Stimulated activated CD4-positive, alpha-beta T cell treated with anti-CD3 and anti-CD28 coated beads, Interleukin-4, amount 100 ng/mL, for 24 hours (primary cell): ENCODE measurements at places on chromosomes 5 and 9.

DNA sequence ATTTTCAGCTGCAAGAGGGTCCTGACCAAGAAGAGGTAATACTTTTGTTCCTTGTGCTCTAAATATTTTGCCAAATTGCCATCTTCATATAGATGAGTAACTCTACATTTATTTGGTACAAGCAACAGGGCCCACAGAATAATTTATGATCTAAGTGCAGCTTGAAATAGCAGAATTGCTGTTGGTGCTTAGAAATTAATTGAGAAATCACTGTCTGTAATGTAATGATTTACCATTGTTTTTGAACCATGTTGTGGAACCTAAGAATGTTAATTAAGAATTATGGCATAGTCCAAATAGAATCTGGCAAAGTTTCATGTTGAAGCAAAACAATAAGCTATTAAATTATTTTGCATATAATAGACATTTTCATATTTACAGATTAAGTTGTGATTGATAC, 44.8 kb upstream of the NUDT12 start:
- DNase-seq = no peak

- DNase-seq = no peak
Measured at GRCh38 chr5:42495914-42496313, 72.7 kb downstream of the GHR start.

DNA sequence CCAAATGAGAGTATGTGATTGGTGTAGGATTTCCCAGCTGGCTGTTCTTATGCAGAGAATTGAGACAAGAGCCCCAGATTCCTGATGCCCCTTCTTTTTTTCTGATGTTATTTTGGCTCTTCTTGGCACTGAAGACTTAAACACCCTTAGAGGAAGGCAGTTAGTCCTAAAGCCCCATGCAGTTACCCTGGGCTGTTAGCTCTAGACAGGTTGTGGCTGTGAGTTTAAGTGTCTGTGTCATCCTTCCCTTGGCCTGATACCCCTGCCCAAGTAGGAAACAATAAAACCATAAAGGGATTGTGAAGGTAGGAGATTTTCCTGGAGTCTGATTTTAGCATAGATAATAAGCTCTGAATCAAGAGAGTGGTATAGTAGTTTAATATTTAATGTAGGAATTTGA, 13.2 kb downstream of the TNPO1 start:
- DNase-seq = no peak

DNA sequence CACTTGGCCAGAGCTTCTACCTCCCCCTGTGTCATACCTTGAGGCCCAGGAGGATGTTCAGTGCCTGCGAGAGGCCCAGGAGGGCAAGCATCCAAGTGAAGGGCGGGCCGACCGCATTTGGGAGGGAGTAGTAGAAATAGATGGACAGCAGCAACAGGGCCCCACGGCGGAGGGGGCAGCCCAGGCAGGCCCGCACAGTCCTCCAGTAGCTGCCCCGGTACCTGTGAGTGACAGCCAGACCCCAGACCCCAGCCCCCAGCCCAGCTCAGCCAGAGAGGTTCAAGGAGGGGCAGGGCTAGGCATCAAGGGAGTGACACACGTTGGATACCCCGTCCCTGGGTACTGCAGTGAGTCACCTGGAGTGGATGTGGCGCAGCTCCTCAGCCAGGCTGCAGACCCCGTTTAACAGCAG, 1.4 kb downstream of the STING1 start:
- peak; percentile 44 for DNase-seq

- no peak for DNase-seq
Measured at GRCh38 chr5:106292654-106293053, 1378.1 kb downstream of the EFNA5 start.

- DNase-seq = no peak
Measured at GRCh38 chr5:103452089-103452488, 110.5 kb downstream of the NUDT12 start.

DNA sequence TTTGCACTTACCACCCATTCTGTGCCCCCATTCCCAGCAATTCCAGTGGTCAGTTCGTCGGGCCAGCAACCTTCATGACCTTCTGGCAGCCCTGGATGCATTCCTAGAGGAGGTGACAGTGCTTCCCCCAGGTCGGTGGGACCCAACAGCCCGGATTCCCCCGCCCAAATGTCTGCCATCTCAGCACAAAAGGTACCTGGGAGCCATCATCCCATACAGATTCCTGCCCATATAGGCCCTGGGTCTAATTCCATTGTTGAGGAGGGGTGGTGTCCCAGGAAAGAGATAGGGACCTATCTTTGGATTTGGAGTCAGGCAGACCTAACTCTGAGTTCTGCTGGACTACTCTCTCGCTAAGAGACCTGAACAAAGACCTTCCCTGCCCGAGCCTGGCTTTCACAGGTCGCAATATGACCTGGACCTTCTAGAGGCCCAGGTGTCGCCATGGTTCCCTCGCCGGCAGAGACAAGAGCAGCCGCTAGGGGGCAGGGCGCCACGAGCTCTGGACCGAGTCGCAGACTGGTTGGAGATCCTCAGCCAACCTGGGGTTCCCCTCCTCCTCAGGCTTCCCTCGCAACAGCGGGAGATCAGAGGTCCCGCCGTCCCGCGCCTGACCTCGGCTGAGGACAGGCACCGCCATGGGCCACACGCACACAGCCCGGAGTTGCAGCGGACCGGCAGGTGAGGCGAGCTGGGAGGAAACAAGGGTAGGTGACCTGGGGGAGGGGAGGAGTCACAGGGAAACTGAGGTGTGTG, 3.1 kb downstream of the SLC4A9 start:
- DNase-seq = peak; percentile 86

DNA sequence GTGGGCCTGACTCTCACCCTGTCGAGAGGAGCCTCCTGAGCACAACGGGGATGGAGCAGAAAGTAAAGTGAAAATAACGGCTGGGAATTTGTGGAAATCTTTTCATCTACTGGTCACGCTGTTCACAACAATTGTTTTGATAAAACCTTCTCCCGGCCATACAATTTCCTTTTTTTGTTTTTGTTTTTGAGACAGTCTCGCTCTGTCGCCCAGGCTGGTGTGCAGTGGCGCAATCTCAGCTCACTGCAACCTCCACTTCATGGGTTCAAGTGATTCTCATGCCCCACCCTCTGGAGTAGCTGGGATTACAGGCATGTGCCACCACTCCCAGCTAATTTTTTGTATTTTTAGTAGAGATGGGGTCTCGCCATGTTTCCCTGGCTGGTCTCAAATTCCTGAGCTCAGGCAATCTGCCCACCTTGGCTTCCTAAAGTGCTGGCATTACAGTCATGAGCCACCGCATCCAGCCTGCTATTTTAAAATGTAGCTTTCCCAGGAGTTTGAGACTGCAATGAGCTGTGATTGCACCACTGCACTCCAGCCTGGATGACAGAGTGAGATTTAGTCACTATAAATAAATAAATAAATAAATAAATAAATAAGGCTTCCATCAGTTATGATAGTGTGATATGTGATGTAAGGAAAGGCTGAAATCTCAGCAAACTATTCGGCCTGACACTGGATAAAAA, 73.5 kb upstream of the PTGER4 start:
- no peak for DNase-seq

GRCh38 chr5:6762697-6763096, 49.5 kb downstream of the TENT4A start:
- DNase-seq = no peak

DNA sequence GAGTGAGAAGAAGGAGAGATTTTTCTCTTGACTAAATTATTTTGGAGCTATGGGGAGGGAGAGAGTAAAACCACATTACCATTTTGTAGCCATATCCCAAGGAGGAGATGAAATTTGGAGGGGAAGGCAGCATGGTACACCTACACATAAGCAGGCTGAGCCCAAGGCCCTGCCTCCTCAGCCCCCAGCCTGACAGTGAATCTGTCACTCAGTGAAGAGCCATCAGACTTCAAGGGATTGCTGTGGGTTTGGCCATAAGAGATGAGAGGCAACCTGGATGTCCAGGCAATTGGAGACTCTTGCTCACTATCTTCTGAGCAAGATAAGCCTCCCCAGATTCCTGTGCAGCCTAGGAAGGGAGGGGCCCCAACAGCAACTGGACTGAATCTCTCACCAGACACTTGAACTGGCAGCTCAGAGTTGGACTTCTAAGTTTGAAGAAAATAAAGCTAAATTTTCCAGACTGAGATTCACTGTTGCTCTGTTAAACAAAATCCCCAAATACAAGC, 216.6 kb downstream of the SEMA6A start:
- DNase-seq = no peak

DNA sequence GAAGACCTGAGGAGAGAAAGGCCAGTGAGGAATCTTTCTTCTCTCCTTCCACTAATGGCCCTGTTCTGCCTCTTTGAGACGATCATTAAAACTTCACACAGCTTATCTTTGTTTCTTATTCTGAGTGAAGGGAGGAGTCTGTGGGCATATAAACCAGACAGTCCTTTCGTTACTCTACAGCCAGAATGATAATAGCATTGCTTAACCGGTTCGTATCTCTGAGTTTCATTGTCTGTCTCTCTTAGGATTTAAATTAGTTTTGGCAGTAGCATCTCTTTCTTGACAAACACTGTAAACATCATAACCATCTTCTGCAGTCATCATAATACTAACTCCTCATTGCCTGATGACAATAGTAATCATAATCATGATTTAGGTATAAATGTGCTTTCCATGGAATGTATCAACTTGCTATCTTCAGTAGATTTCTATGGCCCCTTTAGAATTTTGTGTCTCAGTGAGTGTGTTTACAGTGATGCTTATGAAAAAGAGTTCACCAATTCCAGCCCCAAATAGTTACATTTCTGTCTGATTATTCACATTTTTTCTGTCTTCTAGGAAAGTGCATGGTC, 618.8 kb upstream of the KLF4 start:
- DNase-seq = no peak

- DNase-seq = no peak
Measured at GRCh38 chr9:116178481-116179211, 25.1 kb downstream of the PAPPA start.

- no peak for DNase-seq
Measured at GRCh38 chr5:175215906-175216305, 228.1 kb downstream of the DRD1 start.

GRCh38 chr5:160333721-160334120, 21.4 kb upstream of the CCNJL start:
- DNase-seq = no peak

GRCh38 chr5:2755681-2756171, 4.2 kb upstream of the IRX2 start:
- DNase-seq = no peak

- DNase-seq = no peak
Measured at GRCh38 chr9:130763331-130764171, 70.0 kb downstream of the EXOSC2 start.

DNA sequence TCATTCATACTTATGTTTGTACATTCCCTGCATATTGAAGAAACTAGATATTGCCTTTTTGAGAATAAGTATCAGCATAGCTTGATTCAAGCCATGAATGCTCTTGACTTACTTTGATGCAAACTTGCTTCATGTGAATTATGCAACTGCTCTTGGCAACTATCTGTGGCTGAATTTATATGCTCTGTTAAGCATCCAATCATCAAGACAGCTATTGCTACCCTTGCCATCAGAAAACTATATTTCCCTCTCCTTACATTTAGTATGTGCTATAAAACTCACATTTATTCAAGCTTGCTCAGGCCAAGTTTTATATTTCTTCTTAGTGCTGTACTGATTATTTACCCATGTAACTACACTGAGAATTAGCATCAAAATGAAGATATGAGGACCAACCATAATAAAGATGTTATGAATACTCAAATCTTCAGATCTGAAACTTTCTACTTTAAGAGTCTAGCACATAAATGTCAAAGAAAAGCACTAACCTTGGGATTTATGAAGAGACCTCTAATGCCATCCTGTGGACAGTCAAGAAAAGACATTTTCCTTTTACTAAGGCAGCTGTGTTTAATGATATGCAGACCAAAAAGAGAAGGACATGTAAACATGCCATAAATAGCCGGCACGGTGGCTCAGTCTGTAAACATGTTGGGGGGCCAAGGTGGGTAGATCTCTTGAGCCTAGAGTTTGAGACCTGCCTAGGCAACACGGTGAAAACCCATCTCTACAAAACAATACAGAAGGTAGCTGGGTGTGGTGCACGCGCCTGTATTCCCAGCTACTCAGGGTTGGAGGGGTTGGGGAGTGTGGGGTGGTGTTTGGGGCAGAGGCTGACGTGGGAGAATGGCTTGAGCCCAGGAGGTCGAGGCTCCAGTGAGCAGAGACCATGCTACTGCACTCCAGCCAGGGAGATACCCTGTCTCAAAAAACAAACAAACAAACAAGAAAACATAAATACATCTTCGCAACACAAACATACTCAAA, 267.0 kb upstream of the TYRP1 start:
- DNase-seq = no peak

- no peak for DNase-seq
Measured at GRCh38 chr5:61805101-61805500, 473.0 kb downstream of the ZSWIM6 start.

- DNase-seq = no peak
Measured at GRCh38 chr5:74037321-74037720, 411.3 kb downstream of the ARHGEF28 start.

- no peak for DNase-seq
Measured at GRCh38 chr9:114071197-114071795, 6.8 kb downstream of the AMBP start.

- no peak for DNase-seq
Measured at GRCh38 chr9:15718423-15718822, 165.6 kb downstream of the CCDC171 start.

GRCh38 chr5:152634586-152634985, 229.5 kb upstream of the NMUR2 start:
- DNase-seq = no peak

DNA sequence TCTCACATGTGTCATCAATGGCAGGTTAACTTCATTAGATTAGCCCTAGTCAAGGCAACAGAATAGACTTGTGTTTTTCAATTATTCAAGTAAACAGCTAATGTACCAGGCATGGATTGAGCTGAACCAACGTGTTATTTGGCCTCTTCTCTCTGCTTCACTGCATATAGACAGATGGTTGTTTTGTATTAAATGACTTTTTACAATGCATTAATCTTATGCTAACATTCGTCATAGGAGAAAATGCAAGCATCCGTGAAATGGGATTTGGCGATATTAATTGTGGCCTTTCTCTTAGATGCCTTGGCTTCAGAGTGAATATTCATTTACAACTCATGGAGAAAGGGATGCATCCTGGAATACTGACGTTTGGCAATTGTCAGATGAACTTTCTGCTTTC, 208.0 kb downstream of the KCTD16 start:
- no peak for DNase-seq

- DNase-seq = no peak
Measured at GRCh38 chr5:90050103-90050502, 359.5 kb downstream of the CETN3 start.

DNA sequence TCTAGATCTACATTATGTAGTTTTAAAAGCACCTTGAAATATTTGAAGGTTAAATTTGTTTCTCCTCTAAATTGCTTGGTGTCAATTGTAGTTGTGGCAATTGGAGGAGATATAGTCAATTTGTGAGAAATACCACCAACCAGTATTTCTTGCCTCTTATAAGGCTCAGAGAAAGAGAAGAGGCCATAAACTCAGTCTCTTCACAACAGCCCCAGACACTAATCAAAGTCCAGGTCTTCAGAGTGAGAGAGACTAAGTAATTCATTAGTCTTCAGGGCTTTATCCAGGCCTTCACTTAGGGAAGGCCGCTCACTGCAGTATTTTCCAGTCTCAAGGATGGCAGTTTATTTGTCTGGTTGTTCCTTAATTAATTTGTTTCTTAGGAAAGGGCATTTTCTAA, 168.0 kb upstream of the RGMB start:
- no peak for DNase-seq

GRCh38 chr9:113488490-113488889, 25.0 kb downstream of the RGS3 start:
- no peak for DNase-seq

GRCh38 chr5:115770466-115770865, 46.0 kb downstream of the CDO1 start:
- DNase-seq = no peak

GRCh38 chr5:179608131-179608581, 15.3 kb downstream of the HNRNPH1 start:
- no peak for DNase-seq
